ENCODE measurements at places on chromosomes 3 and 15.
A peak's percentile ranks its signal among the peaks of the same experiment; 100 is the strongest.

GRCh38 chr3:67329358-67329757 is 325.1 kb downstream of the SUCLG2 start:
- DNase-seq: no peak

- no peak for DNase-seq
Observed at GRCh38 chr3:2839876-2840275, 270.3 kb downstream of the IL5RA start.

DNA sequence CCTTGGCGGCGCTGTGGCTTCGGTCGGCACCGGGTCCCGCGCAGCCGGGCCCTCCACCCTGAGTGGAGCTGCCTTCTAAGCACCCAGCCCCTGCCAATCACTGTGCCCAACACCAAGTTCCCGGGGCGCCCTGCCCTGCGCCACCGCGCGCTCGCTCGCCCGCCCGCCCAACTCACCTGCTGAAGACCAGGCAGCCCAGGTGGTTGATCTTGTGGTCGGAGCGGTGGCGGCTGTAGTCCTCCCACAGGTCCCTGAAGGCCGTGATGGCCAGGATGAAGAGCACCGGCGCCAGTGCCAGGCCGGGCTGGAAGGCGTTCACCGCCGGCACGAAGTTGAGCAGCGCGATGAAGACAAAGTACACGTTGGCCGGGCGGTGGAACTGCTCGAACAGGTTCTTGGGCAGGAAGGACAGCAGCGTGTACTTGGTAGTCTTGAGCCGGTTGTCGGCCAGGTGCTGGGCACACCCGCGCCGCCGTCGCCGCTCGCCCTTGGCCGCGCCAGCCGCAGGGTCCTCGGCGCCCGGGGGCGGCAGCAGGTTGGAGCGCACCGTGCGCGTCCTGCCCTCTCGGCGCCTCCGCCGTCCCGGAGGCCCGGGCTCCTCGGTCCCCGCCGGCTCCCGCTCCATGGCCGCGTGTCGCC is 536 bp downstream of the ATP10A start:
- no peak for DNase-seq

DNA sequence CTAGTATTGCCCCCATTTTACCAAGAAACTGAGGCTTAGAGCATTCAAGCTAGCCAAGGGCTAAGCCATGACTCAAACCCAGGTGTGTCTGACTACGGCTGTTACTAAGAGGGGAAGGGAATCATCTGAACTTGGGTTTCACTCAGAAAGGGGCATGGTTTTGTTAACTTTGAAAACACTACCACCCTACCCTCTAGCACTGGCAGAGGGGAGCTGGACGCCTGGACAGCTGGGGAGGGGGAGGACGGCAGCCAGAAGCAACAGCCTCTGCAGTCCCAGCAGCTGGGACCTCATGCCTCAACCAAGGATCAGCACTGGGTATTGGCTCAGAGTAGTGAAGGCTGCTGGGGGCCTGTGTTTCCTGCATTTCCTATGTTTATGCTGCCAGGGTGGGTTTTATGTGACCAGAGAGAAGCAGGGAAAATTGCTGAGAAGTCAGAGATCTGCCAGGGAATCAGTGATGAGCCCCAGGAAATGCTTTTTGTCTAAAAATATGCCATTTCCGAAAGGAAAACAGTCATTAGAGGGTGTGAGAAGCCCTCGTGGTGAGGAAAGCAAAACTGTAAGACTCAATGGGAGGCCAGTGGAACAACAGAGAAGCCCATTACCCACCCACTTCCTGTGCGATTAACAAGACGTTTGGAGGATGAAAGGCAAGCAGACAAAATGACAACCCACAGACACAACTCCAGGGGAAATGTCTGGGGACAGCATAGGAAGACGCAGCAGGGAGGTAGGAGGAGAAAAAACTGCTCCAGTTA is 41.2 kb downstream of the LIPC start:
- no peak for DNase-seq

GRCh38 chr3:118675305-118675704 is 359.3 kb downstream of the IGSF11 start:
- DNase-seq: no peak

DNA sequence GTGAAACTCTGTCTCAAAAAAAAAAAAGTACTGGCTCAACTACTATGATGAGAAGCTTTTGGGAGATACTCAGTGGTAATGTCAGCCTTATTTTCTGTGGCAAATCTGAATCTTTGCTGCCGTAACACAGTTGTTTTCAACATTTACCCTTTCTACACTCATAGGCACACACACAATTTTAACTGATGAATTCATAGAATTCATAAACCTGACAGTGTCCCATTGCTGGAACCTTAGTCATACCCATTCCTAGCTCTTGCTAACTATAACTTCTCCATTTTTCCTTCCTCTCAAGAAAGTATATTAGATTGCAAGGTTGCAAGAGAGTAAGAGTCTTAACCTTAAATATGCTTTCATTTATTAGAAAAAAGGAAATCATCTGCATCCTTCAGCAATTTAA is 496.6 kb downstream of the FHIT start:
- DNase-seq: no peak

GRCh38 chr3:129892857-129893580 is 492 bp downstream of the TMCC1 start:
- peak; percentile 41 for DNase-seq

DNA sequence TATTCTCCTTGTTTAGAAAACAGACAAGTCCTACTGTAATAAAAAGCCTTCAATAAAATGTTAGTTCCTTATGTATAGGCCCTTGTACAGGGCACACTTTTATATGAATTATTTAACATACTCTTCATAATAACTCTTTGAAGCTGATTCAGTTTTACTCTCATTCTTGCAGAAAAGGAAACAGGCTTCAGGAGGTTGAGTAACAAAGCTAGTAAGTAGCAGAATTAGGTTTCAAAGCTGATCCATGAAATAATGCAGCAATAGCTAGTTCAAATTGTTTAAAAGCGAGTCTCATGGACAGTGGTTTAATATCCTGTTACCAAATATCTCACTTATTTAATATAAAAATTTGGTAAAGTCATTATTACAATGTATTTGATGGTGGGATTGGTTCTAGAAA is 25.0 kb downstream of the TCF12 start:
- no peak for DNase-seq

DNA sequence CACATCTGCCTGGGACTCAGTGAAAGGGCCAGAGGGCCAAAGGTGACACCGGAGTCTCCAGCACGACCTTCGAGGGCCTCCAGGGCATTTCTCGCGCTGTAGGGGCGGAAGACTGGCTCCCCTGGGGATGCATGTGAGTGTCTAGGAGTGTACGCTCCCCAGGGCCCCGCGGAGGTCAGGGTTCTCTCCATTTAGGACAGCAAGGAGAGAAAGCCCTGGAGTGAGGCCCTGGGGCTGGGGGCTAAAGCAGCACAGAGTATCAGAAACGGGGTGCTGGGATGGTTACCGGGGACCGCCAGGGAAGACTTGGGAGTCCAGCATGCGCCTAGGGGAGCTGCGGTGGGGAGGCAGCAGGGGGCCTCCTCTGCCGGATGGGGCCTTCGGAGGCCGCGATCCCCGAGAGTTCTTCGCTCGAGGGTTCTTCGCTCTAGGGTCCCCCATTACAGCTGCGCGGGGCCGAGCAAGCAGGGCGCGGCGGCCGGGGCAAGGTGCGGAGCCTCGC is 595 bp upstream of the APBA2 start:
- no peak for DNase-seq

DNA sequence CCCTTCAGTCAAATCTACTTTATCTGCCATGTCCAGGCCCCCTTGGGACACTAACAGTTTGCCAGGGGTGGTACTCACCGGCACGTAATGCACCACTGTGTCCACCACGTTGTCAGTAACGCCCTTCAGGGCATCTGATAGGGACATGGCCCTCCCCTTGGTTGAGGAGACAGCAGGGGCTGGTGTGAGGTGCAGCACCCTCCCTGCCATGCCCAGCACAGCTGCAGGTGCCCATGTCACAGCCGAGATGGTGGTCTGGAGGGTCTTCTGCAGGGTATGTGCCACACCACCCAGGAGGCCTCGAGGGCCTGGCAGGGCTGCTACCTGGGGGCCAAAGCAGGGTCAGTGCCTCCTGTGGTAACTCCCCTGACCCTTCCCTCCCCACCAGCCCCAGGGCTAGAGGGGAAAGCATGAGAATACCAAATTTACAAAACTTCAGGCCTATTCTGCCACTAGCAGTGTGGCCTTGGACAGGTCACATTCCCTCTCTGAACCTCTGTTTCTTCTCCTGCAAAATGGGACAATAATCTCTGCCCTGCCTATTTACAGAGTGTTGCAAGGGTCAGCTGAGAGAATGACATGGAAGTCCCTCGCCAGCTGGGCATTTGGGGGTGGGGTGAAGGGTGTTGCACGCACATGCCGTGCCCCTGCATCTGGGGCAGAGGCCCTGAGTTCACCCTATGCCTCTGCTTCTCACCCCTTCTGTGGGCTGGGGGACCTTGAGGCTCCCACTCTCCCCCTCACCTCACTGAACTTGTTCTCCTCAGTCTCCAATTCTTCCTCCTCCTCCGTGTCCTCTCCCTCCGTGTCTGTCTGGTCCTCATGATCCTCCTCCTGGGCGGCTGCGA is 11.8 kb upstream of the KIF7 start:
- no peak for DNase-seq

DNA sequence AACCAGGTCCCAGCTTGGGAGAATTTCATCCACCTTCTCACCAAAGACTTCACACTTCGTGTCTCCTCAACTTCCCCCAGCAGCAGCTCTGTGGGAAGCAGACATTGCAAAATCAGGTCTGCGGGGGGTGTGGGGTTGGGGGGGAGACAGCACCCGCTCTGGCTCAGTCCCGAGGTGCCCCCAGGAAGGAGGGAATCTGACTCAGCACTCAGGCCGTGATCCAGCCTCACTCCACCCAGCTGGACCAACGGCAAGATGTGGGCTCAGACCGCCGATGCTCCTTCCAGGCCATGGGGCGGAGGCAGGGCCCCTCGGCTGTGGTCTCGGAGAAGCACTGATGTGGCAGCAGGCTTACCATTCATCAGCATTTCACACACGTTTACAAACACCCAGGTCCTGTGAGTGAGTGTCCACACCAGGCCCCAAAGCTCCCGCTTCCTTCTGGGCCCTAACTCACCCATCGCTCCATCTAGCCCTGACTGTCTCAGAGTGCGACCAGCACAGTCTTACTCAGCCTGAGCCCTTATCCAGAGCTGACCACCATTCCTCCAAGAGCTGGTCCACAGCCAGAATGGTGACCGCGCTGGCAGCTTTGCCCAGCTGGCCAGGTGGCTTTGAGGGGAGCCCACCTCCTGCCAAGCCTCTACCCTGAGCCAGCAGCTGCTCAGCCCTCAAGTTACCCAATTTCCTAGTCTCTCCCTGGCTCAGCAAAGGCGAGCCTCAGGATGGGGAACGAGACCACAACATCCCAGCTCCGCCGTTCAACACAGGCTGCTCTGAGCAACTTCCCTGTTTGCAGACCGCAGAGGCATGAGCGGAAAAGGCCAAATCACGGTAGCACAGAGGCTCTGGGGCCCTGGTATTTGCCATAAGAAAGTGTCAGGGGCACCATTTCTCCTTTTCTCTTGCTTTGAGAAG is 3.3 kb downstream of the STAB1 start:
- no peak for DNase-seq

- no peak for DNase-seq
Observed at GRCh38 chr15:71825021-71825730, 14.8 kb downstream of the NR2E3 start.

DNA sequence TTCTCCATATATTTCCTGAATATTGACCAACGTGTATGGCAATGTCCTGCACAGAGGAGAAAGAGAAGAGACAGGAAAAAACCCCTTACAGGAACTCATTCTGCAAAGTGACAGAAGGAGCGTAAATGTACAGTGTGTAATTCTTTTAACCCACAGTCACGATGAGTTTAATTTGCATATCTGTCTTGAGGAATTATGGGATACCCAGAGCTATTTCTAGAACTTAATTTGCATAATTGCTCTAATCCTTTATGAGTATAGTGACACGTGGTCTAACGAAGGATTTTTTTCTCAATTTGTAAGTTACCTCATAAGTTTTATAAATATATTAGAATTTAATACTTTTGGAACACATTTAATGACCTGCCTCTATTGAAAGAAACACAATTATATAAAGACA is 9.8 kb downstream of the GPR27 start:
- DNase-seq: no peak

- no peak for DNase-seq
Observed at GRCh38 chr15:92012368-92012629, 158.8 kb downstream of the SLCO3A1 start.

GRCh38 chr3:62318752-62319569 is 54.4 kb downstream of the FEZF2 start:
- peak; percentile 15 for DNase-seq

- no peak for DNase-seq
Observed at GRCh38 chr3:30435861-30436331, 170.5 kb upstream of the TGFBR2 start.

DNA sequence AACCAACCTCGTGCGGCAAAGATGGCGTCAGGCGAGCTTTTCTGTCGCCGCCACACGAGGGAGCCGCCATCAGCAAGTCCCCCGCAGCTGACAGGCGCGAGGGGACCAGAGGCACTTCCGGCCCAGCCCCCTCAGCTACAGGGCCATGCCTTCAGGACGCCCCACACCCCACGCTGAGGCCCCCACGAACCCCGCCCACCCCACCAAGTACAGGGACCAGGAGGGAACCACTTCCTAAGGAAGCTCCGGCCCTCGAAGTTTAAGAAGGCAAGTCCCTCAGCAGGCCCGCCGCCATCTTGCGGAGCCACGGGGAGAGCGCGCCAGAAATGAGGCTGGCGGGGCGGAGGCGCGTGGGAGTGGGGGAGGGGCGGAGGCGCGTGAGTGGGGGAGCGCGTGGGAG is 790 bp downstream of the DAZL start:
- no peak for DNase-seq

DNA sequence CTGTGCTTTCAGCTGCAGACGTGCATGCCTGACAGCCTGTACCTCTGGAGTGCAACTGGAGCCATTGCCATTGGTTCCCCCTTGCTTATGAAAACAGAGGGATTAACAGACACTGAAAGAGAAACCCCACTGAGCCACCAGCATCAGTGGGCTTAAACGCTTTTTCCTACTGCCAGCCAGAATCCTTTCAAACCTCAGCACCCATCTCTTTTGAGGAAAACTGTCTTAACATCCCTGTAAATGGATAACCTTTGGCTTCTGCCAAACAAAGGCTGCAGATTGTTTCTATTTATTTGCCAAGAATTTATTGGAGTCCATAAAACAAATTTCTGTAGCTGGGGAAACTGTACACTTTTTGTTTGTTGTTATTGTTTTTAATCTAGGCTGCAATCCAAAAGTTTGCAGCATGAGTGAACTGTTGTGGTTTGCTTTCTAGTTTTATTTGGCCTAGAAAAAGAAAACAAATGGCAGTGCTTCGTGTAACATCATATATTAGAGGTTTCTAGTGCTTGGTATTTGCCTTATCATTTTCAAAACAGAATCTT is 369.2 kb upstream of the IL12A start:
- DNase-seq: no peak

- no peak for DNase-seq
Observed at GRCh38 chr3:131277836-131278497, 103.6 kb upstream of the NUDT16 start.
